ENCODE measurements at places on chromosomes 11 and 22.
A peak's percentile ranks its signal among the peaks of the same experiment; 100 is the strongest.

GRCh38 chr11:19187833-19188258 is 13.9 kb downstream of the CSRP3 start:
- DNase-seq: no peak

GRCh38 chr22:41625577-41625976 is 4.5 kb downstream of the XRCC6 start:
- DNase-seq: no peak

DNA sequence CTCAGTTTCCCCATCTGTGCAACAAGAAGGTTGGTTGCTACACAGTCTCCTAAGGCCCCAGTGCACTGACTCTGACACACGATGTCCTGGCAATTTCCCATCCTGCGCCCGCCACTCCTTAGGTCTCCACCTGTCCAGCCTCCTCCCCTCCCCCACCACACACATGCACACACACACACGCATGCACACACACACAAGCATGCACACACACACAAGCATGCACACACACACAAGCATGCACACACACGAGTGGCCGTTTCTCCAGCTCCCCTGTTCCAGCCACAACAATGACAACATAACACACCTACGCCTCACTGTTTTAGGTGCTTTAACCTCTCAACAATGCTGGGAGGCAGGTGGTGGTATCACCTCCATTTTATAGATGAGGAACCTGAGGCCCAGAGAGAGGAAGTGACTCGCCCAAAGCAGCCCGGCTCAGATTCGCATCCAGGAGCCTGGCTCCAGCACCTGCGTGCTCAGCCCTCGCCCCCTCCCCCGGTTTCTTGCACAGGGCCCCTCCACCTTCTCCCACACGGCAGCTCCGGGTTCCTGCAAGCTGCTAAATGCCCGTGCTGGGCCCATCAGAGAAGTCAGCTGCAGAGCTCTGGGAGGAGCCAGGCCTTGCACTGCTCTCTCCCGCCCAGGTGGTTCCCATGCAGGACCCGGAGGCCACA is 13.0 kb downstream of the CYTH4 start:
- DNase-seq: no peak

DNA sequence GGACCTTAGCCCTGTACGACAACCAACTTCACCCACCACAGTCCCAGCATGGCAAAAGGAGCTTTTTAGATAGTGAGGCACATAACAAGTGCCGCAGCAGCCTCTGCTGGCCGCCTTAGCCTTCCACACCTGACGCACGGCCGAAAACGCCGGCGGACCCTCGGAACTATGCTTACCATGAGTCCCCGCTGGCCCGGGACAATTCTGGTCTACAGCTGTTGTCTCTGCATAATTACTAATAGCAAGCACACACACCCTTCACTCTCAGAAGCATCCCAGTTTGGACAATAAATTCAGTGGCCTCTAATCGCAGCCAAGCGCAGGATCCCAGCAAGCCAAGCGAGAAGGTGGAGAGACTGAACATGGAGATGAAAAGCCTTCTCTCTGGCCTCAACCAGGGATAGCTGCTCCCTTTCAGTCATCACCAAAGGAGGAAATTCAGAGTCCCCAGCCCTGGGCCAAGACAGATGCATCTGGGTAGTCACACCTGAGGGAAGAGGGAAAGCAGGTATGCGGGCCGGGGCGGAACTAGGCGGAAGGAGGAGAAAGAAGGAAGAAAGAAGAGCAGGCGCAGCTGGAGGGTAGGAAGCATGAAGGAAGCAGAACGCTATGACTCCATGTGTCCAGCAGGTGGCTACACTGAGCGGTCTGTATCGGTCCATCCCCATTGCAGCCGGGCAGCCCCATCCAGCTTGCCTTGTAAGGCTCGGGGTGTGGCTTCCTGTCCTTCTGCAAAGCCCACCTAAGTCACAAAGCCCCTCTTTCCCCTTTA is 40.3 kb downstream of the BUD13 start:
- DNase-seq: peak; percentile 42

- DNase-seq: no peak
Measured at GRCh38 chr11:45761659-45762058, 43.3 kb upstream of the SLC35C1 start.

- DNase-seq: no peak
Measured at GRCh38 chr11:114262681-114263512, 33.3 kb upstream of the NNMT start.

GRCh38 chr11:69708736-69709401 is 5.0 kb upstream of the FGF19 start:
- no peak for DNase-seq

DNA sequence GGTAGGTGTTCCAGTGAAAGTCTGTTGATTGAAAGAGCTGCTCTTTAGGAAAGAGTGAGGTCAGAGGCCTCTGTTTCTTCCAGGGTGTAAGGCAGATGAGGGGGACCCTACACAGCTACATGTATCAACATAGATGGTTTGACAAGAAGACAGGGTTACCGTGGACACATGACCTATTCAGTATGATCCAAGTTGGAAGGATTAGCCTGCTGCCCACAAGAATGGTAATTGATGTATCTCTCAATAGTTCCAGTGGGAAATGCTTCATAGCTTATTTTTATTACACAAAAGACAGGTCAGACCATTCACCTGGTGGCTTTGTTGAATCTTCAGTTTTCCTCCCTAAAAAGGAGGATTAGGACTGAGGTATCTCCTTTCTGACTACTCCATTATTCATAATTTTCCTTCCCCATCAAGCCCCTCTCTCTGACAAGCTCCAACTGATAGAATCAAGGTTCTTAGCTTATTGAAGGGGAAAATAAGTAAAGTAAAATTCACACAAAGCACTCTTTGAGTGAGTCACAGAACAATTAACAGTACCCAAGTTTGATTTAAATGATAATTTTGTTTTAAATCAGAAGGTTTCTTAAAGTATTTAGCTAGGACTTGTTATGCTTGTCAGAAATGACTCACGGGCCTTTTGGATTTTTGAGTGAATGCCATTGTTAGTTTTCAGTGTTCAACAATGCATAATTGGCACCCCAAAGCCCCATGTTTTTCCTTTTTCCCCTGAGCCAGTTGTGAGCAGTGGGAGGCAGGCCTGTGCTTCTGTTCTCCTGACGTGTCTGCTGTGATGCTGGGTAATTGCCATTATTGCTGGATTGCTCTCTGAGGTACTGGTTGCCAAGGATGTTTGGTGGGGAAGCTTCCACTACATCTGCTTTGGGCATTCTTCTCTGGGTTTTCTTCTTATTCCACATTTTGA is 373.2 kb downstream of the DDX10 start:
- DNase-seq: no peak

GRCh38 chr11:78577495-78577894 is 2.8 kb upstream of the NARS2 start:
- DNase-seq: no peak

DNA sequence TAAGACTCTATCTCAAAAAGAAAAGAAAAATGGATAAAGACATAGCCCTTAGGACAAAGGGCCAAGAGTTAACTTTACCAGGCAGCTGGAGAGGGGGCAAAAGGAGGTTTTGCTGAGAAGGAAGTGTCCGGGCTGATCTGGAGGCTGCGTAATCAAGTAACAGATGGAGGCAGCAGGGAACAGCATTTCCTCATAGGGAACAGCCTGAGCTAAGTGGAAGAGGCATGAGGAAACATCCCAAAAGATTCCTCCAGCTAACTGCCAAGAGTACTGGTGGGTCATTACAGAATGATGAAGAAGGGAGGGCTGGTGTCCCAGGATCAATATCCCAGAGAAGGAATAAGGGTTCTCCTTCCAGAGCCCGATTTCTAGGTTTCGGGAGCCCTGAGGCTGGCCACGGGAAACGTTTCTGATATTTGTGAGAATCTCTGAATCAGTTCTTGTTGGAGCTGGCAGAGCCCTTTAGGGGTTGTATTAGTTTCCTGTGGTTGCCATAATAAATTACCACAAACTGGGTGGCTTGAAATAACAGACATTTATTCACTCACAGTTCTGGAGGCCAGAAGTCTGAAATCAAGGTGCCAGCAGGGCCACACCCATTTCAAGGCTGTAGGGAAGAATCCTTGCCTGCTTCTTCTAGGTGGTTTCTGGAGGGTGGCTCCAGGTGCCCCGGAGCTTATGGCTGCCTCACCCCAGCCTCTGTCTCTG is 21.2 kb downstream of the LIF start:
- no peak for DNase-seq

DNA sequence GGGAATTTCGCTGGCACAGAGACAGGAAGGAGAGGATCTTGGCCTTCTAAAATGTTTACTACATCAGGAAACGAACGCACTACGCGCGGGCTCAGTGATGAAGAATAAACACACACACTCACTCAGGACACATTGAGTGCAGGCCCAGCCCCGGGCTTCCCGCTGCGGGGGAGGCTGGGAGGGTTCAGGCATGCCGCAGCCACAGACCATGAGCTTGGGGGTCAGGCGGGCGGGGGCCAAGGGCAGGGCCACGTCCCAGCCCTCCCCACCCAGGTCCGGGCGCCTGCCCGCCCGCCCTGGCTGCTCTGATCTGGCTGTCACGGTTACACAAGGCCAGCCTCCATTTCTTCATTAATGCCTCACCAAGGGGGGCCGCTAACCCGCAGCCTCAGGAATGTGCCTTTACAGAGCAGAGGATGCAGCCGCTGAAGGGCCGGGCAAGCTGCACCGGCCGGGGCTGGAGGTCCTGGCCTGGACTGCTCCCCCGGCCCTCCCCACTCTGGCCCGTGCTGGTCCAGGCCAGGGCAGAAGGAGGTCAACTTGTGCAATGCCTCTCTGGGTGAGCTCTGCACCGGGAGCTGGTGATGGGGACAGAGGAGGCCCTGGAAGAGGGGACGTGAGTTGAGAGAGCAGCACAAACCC is 41.7 kb downstream of the IGF2 start:
- no peak for DNase-seq

GRCh38 chr11:45371251-45372115 is 85.3 kb upstream of the SYT13 start:
- DNase-seq: peak; percentile 48

DNA sequence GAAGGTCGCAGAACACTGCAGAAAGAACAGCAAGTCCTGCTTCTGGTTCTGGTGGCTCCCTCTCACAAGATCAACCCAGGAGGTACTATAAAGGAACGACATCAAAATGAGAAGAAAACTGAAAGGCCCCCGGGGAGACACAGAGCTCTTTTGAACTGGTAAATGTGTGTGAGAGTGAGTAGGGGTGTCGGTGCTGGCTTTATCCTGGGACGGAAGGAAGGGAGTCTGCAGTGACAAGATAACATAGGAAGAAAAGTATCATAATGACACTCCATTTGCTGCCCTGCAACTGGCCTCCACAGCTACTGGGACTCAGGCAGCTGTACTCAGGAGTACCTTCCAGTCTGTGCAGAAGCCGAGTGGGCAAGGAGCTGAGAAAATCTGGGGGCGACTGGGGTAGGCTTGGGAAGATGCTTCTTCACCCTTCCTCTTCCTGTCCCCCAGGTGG is 60.9 kb downstream of the ENTHD1 start:
- no peak for DNase-seq

- DNase-seq: no peak
Measured at GRCh38 chr11:74354036-74354435, 42.6 kb upstream of the P4HA3 start.

DNA sequence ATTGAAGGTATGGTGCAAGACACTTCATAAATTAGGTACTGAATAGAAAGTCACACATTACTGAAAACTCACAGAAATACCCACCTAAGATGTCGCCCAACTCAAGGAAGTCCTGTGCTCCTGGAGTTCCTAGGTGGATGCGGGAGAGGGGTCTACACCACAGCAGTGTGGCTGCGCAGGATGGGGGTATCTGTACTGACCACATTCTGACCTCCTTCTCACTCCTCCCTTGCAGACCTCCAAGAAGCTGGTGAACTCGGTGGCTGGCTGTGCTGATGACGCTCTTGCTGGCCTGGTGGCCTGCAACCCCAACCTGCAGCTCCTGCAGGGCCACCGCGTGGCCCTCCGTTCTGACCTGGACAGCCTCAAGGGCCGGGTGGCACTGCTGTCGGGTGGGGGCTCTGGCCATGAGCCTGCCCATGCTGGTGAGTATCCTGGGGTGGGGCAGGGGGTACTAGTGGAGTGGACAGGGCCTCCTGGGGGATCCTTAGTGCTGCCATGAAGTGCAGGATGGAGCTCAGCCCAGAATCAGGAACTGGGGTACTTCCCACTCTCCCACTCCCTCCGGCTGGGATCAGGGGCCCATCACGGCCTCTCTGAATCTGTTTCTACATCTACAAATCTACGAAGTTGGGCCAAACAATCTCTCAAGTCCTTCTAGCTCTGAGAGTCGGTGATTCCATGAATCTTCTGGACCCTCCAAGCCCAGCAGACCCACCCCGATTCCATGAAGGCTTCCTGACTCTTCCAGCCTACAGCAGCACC is 4.9 kb downstream of the TKFC start:
- no peak for DNase-seq

DNA sequence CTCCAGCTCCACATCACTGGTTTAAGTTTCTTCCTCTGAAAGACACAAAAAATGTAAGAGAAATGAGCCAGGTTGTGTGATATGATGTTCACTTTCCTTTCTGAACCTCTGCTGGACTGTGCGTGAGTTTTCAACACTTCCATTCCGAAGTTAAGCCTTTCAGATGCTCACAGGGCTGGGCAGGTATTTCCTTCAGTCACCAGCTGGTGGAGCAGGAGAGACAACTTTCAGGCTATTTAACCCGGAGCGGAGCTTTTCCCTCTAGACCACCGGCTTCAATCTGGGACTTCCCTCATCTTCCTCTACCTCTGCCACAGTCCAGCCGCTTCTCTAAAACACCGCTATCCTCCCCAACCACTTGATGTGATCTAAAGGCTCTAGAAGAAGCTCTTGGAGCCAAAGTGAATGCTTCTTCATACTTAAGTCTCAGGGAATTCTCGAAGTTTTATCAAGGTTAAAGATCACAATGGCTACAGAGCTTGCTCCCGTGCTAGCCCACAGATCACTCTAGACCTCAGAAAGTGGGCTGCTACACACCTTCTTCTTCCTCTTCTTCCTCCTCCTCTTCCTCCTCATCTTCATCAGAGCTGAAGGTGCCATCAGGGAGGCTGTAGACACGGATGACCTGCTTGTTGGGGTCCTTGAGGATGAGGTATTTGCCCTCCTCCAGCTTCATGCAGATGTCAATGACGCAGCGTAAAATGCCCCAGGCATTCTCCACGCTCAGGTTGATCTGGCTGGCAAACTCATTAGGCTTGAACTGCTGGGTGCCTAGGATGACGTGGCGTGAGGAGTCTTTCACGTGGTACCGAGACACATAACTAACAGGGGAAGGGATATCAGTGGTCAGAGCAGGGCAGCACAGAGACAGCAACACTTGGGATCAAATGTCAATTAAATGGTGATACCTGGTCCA is 4.4 kb upstream of the FOXRED2 start:
- no peak for DNase-seq
